Skin of body (tissue), 3 donors: ENCODE measurements at places on chromosomes 7 and 10. TPM values are rescaled to one million over a fixed set of nuclear protein-coding genes. Genes with fewer than 3 reads are reported as not detected.

Gene TACR2
- 0.10 TPM for total RNA-seq

Gene CCDC146
- 18.2 TPM for total RNA-seq

GRCh38 chr10:130244031-130244927 lies 108.1 kb downstream of the GLRX3 start:
- DNase-seq = no peak

Gene VWA2
- total RNA-seq = 19.5 TPM

DNA sequence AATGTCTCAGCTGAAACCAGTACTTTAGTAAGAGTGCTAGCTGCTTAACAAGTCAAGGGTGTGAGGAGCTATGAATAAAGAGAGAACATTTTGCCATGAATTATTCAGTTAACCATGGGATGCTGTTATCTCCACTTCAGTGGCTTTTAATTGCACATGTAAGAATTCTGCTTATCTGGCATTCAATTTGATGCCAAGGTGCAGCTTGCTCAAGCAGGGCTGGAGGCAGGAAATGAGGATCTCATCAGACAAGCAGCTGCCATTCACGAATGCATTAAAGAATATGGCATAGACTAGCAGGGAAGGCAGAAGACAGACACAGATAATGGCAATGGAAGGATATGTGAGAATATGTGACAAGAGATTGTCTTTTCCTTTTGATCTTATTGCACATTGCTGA lies 697.8 kb downstream of the NRG3 start:
- no peak for DNase-seq

- no peak for DNase-seq
These were observed 185.6 kb downstream of the PFKFB3 start for GRCh38 chr10:6388261-6388893.

GRCh38 chr10:75525646-75526045 lies 94.2 kb downstream of the LRMDA start:
- DNase-seq = no peak

DNA sequence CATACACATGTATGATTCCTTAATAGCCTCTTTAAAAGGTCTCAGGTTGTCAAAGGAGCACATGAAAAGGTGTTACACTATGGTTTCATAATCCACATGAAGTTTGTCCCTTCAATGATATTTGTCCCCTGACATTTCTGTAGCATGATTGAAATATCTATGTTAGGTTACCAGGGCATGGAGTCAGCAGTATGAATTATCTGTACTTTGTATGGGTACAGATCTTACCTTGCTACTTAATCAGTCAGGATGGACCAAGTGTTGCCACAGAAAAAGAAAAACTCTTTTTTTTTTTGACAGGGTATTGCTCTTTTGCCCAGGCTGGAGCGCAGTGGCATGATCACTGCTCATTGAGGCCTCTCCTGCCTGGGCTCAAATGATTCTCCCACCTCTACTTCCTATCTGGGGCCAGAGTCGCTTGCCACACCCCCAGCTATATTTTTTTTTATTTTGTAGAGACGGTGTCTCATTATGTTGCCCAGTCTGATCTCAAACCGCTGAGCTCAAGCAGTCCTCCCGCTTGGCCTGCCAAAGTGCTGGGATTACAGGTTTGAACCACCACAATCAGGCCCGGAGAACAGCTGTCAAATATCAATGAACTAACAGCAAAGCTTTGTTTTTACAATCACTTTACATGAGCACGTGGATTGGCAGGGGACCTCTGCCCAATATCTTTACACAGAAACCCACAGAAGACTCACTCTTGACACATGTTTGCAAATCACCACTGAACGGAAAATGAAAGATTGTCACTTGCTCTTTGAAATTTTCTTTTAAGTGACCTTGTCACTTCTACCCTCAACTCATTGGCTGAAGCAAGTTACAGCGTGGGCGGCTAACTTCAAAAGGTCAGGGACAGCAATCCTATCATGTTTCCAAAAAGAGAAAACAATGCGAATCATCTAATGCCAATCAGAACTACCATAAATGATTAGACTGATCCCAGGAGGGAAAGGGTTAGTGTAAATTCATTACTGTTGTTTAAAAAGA lies 140.2 kb downstream of the PRKG1 start:
- DNase-seq = no peak

Gene PTPRE
- 15.9 TPM for total RNA-seq

Gene FAM20C
- total RNA-seq = 11.8 TPM

DNA sequence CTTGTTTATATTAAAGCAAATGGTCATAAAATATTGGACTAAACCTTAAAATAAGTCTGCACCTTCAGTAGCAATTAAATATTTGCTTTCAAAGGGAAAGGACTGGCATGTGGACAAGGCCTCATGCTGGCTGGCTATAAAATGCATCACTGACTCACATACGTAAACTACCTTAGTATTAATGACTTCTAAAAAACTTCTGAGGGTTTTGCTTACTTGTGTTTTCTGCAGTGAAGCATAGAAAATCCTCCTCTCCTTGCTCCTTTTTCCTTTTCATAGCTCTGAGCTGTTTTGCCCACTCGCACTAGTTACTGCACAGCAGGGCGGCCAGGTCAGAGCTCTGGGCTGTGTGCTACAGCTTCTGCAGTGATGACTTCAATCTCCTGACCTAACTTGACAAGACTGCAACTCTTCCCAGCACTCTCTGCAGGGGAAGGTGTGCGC lies 82.3 kb downstream of the CUL2 start:
- DNase-seq = no peak

GRCh38 chr10:86535132-86535882 lies 13.7 kb upstream of the WAPL start:
- no peak for DNase-seq
